ENCODE measurements at places on chromosomes 12 and 14.

DNA sequence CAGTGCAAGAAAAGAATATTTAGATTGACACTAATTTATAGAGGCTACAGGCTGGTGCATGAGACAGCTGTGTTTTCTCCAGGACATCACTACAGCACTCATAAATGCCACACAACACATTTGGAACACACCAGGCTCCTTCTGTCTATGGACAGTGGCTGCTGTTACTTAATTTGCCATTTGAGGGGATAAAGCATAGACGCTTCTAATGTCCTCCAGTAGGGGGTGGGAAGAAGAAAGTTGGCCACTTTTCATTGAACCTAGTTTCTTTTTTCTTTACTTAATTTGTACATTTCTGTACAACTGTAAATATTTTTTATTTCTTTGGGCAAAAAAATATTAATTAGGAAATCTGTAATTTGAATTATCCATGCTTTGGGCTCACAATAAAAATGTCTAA, 12.4 kb upstream of the RTN1 start:
- DNase-seq, result peak; percentile 20

DNA sequence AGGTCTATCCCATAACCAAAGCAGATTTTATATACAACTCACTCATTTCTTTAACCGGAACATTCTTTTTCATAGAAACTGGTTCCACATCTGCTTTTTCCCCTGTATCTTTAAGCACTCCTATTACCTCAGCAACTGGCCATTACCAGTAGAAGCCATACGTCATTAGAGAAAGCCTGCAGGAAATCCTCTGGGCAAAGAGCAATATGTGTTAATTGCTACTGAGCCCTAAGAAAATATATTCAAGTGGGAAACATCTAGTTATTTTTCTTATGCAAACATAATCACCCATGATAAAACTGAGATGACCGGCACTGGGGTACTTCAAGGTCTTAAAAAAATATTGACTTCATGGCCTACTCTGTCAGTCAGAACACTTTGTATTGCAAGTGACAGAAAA, 28.2 kb upstream of the CPSF6 start:
- DNase-seq, result no peak

- peak; percentile 11 for DNase-seq
Measured at GRCh38 chr12:112979041-112979680, 842 bp downstream of the OAS2 start.

DNA sequence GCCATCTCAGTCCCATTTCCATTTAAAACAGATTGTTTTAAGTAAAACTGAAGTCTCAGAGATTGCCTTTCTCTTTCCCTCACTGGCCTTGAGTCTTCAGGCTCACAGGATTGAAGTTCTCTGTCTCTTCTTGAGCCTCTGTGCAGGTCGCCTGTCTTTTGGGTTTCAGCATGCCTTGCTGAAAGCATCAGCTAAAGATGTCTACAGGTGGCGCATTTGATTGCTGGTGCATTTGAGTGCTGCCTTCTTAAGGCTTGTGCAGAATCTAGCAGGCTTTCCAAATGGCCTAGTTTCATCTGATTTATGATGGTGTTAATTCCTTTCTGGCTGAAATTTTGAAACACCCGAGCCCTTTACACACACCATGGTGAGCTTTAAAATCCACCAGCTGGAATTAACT, 1062.2 kb upstream of the FBXO33 start:
- DNase-seq, result no peak

DNA sequence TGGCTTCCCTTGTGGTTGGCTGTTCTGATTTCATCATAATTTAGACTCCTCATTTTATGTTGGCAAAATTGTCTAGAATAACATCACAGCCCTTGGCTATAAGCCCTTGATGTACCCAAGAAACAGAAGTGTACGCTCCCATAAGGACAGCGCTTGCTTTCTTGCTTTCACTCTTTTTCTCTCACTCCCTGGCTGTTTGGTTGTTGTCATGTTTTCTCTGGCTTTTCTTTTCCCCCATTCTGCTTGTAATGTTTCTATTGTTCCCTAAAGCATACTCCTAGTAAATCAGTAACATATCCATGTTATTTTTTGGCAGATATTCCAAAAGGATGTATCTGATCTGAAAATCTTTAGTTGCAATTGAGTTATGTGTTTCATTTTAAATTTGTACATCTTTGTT, 530.5 kb downstream of the NOVA1 start:
- no peak for DNase-seq

DNA sequence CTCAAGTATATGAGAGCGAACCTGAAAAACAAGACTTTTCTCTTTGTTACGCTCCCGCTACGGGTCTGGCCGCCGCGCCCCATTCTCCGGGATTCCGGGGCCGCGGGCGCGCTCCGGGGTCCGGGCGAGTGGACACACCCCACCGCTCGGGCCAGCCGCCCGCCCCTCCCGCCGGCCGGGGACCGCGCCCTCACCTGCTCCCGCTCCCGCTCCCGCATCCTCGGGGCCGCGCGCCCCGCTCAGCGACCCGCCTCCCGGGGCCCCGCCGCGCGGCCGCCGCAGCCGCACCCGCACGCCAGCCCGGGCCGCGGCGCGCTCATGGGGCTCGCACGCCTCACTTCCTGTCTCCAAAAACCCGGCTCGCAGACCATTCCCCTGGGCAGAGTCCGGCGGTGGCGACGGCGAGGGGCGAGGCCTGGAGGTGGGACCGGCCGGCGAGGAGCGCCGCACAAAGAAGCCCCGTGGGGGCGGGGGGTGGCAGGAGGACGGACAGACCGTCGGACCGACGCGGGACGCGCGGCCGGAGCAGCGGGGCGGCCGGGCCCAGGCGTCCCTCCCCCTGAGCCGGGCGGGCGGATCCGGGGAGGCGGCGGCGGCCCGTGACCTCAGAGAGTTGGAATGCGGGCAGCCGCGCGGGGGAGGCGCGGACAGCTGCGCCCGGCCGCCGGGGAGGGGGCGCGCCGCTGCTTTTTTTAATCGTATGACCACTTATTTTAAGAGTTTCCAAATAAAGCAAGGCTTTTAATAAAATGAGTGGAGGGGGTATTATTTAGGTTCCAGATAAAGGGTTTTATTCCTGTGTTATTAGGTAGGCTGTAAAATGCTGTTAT, at the start of gene PTPN21:
TSS of gene PTPN21 (minus strand) at position 551 of the 830 bp plus-strand sequence. CDS start 4,590 bp downstream, outside the sequence.
- DNase-seq, result no peak

- no peak for DNase-seq
Measured at GRCh38 chr12:570435-570920, 92.8 kb downstream of the NINJ2 start.

DNA sequence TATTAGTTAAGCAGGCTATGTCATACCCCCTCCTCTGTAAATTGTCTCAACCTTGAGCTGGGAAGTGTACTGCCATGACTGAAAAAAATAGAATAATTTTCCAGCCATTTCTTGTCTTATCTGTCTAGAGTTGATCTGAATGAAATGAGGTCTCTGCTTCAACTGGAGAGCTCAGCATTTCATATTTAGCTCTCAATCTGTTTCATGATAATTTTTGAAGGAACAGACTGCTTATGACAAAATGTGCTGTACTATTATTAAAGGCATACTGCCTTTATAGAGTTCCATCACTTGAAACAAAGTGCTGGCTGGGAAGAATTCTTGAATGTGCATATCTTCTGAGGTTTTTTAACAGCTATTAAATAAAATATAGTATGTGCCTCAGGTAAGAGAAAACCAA, 19.1 kb downstream of the PTPRO start:
- no peak for DNase-seq

- no peak for DNase-seq
Measured at GRCh38 chr12:84047881-84048280, 864.7 kb downstream of the SLC6A15 start.

DNA sequence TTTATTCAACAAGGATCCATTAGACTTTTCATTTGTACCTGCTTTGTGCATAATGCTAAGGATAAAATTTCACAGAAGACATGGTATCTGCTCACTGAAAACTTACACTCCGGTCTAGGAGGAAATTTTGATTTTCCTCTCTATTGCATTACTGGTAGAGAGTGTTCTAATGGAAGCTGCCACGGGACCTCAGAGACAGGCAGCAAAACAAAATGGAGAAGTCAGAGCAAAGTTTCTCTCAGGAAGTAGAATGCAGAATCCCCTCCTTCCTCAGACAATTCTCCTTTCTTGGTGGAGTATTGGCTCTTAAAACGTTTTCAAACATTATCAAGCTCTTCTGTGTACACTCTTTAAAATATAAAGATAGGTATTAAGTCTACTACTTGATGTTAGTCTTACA, 12.3 kb downstream of the CLEC2B start:
- DNase-seq, result peak; percentile 45

DNA sequence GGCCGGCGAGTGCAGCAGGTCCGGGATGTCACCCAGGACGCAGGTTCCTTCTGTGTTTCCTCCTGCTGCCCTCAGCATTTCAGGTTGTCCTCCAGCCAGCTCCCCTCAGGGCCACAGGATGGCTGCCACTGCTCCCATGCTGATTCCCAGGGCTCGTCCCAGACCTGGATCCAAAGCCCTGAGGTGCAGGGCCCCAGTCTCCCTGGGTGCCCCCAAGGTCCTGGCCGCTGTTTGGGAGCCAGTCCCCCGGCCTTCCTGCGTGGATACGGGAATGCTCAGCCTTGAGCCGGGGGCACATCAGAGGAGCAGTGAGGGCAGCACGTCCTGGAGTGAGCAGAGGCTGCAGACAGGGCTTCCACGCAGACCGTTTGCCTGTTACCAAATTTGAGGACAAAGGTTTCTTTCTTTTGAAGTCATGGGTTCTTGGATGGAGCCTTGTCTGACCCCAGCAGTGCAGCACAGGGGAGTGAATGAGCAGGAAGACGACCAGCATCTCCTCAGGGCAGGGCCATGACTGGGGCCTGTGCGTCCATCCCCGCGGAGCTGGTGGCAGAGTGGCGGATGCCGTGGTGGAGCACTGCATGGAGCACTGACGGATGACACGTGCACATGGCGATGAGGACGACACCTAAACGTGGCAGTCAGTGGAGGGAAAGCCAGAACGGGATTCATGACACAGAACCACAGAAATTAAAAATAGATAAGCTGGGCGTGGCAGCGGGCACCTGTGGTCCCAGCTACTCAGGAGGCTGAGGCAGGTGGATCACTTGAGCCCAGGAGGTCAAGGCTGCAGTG, 12.5 kb upstream of the CACNA2D4 start:
- DNase-seq, result no peak

- DNase-seq, result no peak
Measured at GRCh38 chr14:79920180-79920692, 291.1 kb downstream of the DIO2 start.

DNA sequence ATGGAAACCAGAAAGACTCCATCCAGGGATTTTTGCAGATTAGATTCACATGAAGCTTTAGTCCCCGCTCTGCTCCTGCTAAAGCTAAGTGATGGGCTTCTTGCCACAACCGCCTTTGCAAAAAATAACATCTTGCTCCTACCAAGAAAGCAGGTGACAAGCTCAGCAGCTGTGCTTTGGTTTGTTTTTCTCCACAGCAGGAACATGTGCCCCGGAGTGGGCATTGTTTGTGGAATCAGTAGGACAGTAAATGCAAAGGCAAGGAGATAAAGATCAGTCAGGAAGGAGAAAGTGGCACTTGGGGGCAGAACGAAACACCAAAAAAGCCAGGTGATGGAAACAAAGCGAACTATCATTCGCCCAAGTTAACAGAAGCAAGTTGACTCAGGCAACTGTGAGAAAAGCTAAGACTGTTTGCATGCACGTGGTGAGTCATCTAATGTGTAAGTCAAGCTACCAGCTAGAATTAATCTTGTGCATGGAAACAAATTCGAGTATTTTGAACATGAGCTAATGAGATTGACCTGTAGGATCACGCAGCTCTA, 165.5 kb upstream of the PLXNC1 start:
- DNase-seq, result no peak

DNA sequence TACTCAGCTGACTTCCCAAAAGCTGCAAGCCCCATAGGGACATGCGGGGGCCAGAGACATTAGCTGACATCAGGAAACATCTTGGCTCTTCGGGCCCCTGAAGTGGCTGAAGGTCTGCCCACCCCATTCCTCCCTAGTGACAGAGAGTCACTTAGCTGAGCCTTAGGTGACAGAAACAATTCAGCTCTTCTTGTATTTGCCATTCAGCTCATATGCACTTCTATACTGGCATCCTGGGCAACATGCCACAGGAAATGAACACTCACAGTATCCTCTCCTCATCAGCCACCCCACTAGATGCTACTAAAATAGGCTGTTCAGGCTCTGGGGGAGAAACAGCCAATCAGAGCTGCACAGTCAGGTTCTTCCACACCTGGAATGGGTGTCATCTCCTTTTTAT, 3.4 kb downstream of the DCTN2 start:
- DNase-seq, result peak; percentile 17

DNA sequence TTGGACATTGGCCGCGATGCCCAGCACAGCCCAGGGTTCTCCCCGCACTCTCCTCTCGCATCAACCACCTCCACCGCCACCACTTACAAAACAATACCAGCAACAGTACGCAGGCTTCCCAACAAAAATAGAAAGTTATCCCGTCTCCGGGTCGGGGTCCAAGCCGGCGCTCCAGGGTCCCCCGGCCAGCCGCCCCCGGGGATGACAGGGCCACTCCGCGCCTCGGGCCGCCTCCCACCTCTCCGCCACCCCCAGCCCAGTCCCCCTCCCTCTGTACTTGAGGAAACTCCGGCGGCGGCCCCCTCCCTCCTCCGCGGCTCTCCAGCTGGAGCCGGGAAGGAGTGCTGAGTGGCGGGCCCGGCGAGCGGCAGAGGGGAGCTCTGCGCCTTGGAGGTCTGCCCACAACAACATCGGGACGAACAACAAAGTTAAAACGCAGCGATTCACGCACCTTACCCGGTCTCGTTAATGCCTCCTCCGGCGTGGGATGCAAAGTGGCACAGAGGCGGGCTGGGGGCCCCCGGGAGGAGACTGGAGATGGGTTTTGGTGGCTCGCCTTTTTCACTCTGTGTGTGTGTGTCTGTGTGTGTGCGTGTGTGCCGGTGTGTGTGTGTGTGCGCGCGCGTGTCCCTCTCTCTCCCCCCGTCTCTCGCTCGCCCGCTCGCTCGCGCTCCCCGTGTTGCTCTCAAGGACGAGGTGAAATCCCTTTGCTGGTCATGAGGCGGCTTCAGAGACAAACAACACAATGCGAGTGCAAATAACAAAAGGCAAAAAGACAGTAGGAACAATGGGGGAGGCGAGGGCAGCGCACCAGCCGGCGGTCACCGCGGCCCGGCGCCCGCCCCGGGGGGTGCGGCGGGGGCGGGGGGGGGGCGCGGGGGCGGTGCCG, 386.8 kb downstream of the BCAT1 start:
- DNase-seq, result no peak

- no peak for DNase-seq
Measured at GRCh38 chr12:69509904-69510827, 40.0 kb downstream of the FRS2 start.

DNA sequence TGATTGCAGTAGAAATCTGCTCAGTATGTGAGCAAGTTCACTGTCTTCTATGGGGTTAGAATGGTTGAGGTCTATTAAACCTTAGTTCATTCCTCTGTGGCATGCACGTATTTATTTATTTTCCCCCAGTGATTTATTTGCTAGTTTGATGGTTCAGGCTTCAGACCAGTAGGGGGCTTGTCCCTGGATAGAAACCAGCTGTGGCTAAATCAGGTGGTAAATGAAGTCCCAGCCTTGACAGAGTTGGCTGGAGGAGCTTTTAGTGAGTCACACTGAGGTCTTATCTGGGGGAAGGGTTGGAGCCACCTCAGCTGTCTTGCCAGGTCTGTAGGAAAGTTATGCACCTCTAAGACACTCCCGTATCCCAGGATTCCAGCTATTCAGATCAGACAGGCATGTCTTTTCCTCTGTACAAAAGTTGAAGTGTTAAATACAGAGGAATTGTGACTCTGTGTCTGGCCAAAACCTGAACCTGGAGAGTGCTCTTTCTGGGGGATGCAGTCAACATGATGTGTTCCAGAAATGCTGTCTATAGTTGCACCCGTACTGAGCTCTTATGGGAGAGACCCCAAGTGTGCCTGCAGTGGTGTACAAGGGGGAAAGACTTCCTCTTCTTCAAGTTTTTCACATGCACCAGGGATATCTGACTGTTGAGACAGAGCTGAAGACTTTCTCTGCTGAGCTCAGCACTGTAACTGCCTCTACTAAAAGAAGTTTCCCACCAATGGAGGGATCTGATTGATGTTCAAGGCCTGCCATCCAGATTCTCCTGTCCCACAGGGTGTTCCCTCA, 1322.1 kb downstream of the TMEM121 start:
- peak; percentile 6 for DNase-seq

Data from inflammatory macrophage (primary cell).